ENCODE measurements at places on chromosomes 5 and 9.

- DNase-seq, result no peak
These were observed 25.0 kb downstream of the STOM start for GRCh38 chr9:121345070-121345469.

DNA sequence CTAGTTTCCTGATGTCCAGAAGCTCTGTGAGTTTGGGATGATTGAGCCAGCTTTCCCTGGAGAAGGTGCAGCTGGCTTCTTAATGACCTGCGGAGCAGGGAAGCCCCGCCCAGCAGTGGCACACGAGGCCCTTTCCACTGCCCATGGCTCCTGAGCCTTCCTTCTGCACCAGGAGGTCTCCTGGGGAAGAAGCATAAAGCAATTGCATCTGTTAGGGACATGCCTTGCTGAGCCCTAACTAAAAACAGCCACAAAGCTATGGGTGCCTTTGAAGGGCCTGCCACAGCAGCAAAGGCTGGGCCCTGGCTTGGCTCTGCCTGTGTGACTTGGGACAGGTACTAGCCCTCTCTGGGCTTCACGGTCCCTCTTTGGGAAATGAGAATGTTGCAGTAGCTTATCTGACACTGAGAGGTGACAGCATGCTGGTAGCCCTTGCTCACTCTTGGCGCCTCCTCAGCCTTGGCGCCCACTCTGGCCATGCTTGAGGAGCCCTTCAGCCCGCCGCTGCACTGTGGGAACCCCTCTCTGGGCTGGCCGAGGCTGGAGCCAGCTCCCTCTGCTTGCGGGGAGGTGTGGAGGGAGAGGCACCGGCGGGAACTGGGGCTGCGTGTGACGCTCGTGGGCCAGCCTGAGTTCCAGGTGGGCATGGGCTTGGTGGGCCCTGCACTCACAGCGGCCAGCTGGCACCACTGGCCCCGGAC lies 218.4 kb downstream of the FSTL4 start:
- DNase-seq, result no peak

DNA sequence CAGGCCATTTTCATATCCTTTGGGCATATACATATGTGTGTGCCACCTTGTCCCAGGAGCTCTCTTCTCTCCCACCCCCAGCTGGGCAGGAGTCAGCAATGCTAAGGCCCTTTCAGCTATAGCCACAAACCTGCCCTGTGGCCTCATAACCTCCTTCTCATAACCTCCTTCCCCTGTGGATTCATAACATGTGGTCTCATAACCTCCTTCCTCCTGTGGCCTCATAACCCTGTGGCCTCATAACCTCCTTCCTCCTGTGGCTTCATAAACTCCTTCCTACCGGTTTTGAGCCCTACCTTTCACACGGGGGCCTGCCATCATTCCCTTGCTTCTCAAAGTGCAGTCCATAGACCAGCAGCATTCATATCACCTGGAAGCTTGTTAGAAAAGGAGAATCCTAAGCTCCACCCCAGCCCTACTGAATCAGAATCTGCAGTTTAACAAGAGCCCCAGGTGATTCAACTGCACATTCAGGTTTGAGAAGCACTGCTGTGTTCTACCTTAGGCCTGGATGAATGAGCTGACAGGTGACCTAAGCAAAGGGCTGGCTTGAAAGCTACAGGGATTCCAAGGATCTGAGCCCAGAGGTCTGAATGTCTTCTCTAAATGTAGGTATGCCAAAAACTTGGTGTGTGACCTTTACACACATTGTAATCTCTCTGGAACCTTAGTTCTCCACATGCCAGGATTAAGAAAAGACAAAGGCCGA lies 41.9 kb upstream of the PLPP6 start:
- no peak for DNase-seq

- no peak for DNase-seq
These were observed 2.3 kb downstream of the UQCRQ start for GRCh38 chr5:132868754-132869153.

DNA sequence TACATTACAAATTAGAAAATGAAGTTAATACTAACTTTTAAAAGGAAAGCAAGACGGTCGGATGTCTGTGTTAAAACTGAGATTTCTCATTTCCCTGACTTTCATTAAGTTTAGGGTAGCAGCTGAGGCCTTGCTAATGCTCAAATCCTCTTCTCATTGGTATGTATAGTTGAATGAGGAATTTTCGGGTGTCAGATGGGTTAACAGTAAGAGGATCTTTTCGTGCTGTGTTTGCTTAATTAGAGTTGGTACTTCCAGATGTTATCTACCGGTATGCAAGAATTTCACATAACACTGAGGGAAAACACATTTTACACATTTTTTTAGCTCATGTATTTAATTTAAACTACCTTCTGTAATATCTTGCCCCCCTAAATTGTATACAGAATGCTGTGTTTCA lies 168.2 kb upstream of the CTNND2 start:
- DNase-seq, result no peak

- DNase-seq, result no peak
These were observed 342.2 kb downstream of the LRRC70 start for GRCh38 chr5:62920856-62921255.

DNA sequence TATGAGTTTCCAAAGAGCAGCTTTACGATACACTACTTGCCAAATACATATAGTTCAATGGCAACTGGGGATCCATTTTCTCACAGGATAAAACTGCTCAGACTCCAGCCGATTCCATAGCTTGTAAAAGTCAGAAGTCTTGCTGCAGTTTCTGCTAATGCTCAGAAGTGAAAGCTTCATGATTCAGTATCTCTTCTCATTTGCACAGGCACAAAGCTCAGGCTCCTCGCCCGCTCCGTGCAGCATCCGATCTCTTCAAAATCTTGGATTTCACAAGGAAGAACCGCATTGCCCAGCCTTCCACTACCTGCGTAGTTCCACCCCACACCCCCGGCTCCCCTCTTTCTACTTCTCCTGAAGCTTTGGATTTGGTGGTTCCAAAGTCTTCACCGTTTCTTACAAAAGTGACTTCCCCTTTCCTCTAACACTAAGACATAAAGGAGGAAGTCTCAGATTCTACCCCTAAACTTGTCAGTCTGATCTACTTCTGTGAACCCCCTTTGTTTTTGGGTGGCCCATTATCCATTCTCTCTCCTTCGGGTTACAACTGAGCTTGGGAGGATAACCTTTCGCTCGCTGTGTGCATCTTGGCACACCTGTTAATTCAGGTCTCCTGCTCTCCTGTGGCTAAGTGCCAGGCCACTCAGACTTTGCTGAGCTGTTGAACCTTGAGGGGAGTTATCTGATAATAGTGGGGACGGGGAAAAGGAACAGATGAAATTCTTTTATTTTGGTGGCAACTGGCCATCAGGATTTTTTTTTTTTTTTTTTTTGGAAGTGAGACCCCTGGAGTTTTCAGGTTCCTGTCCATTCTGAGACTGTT lies 194.1 kb downstream of the GNA14 start:
- DNase-seq, result no peak
